ENCODE measurements at places on chromosomes 4 and X.

- no peak for DNase-seq
Measured at GRCh38 chr4:144357975-144358374, 217.5 kb upstream of the GYPA start.

- DNase-seq = no peak
Measured at GRCh38 chrX:121216641-121217374, 169.4 kb downstream of the GLUD2 start.

GRCh38 chr4:98260047-98260578 is 1.1 kb upstream of the RAP1GDS1 start:
- no peak for DNase-seq

DNA sequence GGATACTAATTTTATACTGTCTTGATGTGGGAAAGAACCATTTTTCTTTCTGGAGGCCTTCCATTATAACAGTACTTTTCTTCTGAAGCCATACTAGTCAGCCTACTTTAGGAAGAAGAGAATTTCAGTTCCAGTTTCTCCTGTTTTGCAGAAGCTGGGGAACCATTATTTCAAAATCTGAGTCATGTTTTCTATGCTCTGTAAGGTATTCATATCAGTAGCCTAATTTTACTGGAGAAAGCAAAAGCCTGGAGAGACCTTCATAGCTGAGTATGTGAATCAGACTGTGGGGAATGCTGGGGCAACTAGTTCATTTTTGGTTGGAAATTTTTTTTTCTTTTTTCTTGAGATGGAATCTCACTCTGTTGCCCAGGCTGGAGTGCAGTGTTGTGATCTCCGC is 22.4 kb downstream of the AFF1 start:
- DNase-seq = no peak

DNA sequence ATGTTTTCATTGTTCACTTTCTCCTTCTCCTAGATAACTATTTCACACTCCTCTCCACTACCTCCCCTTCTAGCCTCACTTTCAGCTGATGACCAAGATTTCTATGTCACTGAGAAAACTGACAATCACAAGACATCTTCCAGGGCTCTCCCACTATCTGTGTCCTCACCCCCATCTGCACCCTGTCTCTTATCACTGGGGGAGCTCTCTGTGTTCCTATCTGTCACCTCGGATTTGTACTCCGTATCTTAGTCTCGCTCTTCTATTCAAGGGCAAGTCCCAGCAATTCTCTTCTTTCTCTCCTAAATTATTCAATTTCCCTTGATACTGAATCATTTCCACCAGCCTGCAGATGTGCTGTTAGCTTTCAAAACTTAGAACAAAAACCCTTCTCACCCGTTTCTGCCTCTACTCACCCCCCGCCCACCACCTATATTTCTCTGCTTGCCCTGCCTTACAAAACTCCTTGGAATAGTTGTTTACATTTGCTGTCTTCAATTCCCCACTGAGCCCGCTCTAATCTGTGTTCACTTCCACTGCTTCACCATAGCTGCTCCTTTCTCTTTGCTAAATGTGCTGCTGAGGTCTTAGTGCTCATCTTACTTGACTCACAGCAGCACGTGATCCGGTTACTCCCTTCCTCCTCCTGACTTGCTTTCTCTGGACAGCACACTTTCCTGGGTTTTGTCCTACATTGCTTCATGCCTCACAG is 293.2 kb downstream of the UNC5C start:
- DNase-seq = no peak

DNA sequence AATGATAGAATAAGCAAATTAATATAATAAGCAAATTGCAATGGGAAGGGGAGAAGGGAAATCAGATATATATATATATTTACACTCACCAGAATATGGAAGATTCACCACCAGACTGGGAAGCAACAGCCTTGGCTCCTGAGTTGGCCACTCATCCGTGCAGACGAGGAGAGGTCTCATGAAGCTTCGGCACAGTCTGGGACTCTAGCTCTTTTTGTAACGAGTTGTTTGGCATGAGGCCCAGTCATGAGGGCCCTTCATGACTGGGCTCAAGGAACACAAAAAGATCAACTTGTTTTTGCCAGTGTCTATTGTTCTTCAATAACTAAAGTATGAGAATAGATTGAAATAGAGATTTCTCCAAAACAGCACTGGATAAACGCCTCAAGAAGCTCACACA is 176.4 kb downstream of the ADGRA3 start:
- DNase-seq = no peak

GRCh38 chr4:77697860-77698590 is 92.4 kb downstream of the CXCL13 start:
- no peak for DNase-seq

DNA sequence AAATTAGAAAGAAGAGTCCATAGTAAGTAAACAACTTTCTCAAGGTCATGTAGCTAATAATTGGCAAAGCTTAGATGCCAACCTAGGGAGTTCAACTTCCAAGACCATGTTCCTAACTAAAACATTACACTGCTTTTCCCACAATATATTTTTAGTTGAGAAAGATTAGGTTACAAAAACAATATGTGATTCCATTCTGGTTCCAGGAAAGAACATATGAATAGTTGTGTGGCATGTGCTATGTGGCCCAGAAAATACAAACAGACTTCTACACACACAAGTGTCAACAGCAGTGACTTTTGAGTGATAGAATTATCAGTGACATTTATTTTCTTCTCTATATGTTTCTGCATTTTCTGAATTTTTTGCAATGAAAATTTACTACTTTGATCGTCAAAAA is 62.7 kb upstream of the EDNRA start:
- DNase-seq = no peak

DNA sequence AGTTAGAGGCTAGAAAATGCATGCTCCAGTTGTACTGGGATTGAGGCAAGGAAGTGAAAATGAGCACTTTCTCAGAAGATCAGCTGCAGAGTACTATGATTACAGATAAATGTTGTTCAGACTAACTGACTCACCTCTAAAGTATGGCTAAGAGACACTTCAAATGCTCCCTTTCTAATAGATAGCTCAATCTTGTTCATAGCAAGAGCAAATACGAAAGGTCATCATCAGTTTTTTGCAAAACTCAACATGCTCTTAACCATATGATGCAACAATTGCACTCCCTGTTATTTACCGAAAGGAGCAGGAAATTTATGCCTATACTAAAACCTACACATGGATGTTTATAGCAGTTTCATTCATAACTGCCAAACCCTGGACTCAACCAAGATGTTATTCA is 838.4 kb upstream of the INTU start:
- DNase-seq = no peak

DNA sequence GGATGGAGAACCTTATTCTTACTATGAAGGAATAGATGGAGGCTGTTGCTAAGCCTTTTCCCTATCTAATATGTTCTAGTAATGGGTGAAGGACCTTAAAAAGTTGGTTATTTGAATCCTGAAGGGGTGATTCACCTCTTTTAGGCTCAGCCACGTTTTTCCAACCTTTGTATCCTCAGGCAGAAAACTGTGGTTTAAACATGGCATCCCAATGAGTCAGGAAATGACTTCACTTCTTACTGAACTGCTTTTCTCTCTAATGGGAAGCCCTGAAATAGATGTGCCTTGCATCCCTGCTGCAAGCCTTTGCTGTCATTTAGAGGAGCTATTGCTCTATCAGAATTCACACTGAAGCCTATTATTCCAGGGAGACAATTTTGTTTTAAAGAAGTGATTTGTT is 191.0 kb upstream of the ARX start:
- DNase-seq = no peak

DNA sequence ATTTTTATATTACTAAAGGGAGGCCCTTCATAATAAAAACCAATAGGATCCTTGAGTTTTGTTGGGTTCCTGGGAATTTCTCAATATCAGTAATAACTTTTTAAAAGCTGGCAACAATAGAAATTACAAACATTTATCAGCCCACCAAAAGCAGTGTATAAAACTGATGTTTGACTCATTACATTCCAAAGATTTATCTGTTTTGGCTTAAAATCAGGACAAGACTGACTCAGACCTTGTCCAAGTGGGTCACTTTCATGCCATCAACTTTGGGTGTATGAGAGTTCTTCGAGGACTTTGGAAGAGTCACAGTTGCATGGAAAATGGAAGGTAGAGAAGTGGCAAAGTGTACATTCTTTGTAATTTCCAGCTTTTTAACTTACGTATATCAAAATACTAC is 102.8 kb downstream of the FRMPD4 start:
- no peak for DNase-seq

DNA sequence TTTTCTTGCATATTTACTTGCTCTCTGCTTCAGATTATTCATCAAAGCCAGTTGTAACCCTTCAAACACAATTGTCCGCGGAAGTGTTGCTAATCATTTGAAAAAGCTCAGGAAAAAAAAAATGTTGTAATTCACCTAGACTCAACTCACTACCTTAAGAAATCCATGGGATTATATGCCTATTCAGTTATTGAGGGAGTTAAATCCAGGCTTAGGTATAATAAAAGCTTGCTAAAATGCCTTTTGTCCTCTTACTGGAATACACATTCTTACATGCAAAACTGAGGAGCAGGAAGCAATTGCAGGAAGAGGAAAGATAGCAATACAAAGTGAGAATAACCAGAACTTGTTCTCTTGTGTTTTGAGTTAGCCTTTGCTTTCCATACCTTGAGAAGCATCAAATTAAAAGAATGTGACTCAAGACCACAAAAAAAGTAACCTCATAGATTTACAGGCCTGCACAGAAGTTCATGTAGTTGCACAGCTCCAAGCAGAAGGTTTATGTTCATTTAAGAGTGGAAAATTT is 91.4 kb upstream of the FAM241A start:
- no peak for DNase-seq

DNA sequence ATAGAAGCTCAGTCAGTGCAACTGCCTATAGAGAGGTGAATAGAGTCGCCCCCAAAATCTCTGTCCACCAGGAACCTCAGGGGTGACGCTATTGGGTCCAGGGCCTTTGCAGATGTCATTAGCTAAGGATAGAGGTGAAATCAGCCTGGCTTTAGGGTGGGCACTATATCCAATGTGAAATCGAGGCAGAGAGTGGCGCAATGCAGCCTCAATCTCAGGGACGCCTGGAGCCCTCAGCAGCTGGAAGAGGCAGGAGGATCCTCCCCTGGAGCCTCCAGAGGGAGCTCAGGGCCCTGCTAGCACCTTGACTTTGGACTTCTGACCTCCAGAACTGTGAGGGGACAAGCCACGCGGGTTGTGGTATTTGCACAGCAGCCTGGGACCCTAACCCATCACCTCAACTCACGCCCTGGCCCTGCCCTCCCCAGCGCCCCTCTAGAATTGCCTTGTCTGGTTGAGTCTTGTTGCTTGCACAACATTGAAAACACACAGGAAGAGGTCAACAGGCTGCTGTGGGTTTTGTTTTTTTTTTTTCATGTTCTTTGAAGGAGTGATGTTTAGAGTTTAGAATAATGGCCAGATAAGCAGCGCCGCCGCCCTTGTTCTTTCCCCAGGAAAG is 89.4 kb upstream of the PSAPL1 start:
- no peak for DNase-seq

DNA sequence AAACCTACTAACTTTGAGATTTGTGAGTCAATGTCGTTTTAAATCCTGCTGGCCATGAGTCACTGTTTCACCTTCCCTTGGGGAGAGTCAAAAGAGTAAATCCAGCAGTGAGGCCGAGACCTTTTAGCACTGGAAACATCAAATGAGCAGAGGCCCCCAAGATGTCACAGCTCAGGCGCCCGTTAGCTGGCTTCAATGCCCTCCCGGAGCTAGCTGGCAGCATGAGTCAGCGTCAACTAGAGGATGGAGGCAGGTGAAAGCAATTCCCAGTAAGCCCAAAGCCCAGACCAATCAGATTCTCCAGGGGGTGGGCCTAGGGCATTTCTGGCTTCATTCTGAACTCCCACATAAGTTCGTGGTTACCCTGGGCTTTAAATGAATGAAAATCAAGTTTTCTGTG is 170.9 kb downstream of the CLCN4 start:
- DNase-seq = no peak

GRCh38 chr4:78845472-78845871 is 69.3 kb downstream of the BMP2K start:
- DNase-seq = no peak

DNA sequence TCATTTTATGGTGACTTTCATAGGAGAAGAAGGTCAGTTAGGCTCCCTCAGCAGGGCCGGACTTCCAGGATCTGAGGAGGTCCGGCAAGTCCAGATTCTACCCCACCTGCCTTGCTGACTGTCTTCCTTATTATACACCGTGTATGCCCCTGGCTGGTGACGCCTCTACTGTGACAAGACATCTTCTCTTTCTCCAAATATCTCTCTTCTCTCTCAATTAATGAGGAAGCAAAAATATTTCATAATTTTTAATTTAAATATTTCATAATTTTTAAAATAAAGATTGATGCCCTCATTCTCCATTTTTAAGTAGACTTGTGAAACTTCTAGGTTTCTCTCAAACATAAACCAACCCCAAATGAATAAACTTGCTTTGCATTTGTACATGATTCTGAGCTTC is 202.5 kb downstream of the NSUN7 start:
- DNase-seq = no peak

- no peak for DNase-seq
Measured at GRCh38 chrX:73977542-73978169, 326.3 kb upstream of the ZCCHC13 start.

Data from stimulated activated CD8-positive, alpha-beta memory T cell treated with anti-CD3 and anti-CD28 coated beads, Interleukin-7, amount 100 ng/mL, for 1 hour (primary cell).